ENCODE measurements at places on chromosomes 6 and 20.

- no peak for DNase-seq
These were observed 68.7 kb upstream of the TAB2 start for GRCh38 chr6:149248693-149249369.

GRCh38 chr6:43952746-43953145, 174.5 kb downstream of the MRPL14 start:
- no peak for DNase-seq

GRCh38 chr20:63665708-63666107, 7.6 kb downstream of the RTEL1 start:
- no peak for DNase-seq

GRCh38 chr6:81939766-81940165, 187.3 kb upstream of the TENT5A start:
- no peak for DNase-seq

- DNase-seq: no peak
These were observed 194.7 kb downstream of the PKHD1 start for GRCh38 chr6:51892750-51893149.
